ENCODE measurements at places on chromosomes 5 and 9.

- DNase-seq: no peak
Measured at GRCh38 chr5:80919678-80920196, 40.4 kb upstream of the RASGRF2 start.

GRCh38 chr5:151037561-151038411, 17.4 kb downstream of the GPX3 start:
- no peak for DNase-seq

- peak; percentile 87 for DNase-seq
Measured at GRCh38 chr5:78908173-78909061, 76.7 kb downstream of the ARSB start.

GRCh38 chr9:90449213-90449925, 193.3 kb downstream of the DIRAS2 start:
- no peak for DNase-seq

DNA sequence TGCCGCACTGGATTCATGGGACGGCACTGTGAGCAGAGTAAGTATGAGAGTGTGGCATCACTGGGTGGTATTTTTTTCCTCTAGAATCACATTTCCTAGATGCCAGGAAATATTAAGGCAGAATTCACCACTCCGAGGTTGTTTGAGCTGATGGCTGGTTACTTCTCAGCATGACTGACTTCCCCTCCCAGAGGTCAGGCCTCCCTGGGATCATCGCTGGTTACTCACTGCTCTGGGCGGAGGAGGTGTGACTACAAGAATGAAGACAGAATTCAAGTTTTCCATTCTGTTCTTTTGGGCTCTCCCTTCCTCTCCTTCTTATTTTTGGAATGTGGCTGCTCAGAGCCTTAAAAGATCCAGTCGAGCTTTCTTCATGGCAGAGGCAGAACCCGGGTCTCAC, 76.6 kb upstream of the PRRC1 start:
- DNase-seq: no peak

- DNase-seq: no peak
Measured at GRCh38 chr5:73812457-73812856, 186.5 kb downstream of the ARHGEF28 start.

Data from A673 (cell line).